ENCODE measurements at places on chromosomes 12 and 14.

DNA sequence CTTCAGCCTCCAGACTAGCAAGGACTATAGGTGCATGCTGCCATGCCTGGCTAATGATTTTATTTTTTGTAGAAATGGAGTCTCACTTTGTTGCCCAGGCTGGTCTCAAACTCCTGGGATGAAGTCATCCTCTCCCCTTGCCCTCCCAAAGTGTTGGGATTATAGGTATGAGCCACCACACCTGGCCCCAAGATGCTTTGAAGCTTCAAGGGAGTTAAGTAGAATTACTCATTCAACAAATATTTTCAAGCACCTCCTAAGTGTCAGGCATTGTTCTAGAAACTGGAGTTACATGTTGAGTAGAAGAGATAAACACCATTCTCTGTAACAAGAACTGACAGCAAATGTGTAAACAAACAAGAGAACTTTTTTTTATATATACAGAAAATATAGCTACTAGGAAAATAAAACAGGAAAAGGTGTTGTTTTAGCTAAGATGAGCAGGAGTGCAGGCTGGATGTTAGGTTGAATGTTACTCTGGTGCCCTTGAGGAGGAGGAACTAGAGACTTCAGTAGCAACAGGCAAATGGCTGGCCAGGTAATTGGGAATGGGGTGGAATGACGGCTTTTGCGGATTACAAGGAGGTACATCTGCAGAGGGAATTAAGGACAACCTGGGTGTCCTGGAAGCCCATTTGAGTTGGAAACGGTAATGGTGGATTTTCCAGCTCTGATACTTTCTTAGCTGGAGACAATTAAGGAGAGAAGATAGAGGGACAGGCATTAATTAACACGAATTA is 32.0 kb upstream of the CFAP54 start:
- DNase-seq, result no peak

DNA sequence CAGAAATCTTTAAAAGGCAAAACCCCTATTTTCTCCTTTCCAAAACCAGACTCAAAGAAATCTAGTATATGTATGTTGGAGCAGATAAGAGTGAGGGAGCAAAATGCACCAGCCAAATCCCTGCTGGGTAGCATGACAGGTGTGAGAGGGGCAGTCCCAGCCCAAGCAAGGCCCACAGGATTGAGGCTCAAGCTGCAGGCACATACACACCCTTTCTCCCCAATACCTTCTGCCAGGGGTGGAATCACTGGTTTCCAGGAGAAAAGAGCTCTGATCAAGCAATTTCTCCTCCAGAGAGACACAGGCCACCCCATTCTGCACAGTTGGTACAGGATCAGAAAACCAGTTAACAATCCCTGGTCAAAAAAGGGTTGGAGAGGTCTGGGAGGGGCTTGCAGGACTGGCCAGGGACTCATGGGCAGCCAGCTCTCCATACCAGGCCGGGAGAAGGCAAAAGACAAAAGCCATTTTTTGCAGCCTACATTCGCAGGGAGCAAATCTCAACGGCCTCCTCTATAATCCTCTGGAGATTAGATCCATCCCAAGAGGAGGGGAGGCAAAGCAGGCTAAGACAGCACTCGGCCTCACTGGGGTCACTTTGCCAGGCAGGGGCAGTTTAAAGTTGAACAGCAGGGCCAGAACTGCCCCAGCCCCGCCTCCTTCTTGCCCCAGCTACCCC is 2.1 kb downstream of the KMT2D start:
- DNase-seq, result no peak

DNA sequence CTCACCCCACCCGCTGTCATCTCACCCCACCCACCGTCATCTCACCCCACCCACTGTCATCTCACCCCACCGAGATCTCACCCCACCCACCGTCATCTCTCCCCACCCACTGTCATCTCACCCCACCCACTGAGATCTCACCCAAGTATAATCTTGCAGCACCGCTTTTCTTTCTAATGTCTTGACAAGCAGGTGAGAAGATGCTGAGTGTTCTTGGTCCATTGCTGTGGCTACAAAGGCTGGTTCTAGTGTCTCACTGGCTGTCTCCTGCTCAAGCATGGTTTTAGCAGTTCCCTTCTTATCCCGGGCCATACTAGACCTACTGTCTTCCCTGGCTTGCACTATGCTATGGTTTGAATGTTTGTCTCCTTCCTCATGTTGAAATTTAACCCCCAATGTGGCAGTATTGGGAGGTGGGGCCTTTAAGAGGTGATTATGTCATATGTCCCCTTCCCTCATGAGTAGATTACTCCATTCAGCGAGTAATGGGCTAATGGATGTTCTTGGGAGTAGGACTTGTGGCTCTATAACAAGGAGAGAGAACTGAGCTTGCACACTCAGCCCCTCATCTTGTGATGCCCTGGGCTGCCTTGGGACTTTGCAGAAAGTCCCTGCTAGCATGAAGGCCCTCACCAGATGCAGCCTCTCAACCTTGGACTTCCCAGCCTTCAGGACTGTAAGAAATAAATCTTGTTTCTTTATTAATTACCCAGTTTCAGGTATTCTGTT is 47.7 kb upstream of the PPP2R5C start:
- no peak for DNase-seq

GRCh38 chr12:90925562-90925961 is 29.4 kb downstream of the CCER1 start:
- no peak for DNase-seq

DNA sequence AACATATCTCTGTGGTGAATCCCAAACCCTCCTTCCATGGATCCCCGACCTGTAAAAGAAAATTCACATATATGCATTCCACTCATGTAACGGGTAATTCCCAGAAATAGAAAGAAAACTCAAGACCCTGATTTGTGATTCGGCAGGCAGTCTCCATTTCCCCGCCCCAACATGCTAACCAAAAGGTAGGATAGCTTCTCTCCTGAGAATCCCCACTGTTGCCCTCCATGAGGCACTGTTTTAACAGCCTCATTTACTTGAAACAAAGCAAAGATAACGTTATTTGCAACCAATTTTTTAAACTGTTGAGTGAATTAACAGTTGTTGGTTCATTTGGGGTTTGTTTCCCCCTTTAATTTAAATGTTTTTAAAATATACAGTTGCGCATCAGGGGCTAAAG is 774 bp upstream of the SLC2A13 start:
- no peak for DNase-seq
